ENCODE measurements at places on chromosomes 16 and 17.

GRCh38 chr16:82201351-82201750, 31.3 kb upstream of the MPHOSPH6 start:
- DNase-seq = no peak

- DNase-seq = no peak
Observed at GRCh38 chr16:86319585-86320236, 190.6 kb upstream of the FOXF1 start.

DNA sequence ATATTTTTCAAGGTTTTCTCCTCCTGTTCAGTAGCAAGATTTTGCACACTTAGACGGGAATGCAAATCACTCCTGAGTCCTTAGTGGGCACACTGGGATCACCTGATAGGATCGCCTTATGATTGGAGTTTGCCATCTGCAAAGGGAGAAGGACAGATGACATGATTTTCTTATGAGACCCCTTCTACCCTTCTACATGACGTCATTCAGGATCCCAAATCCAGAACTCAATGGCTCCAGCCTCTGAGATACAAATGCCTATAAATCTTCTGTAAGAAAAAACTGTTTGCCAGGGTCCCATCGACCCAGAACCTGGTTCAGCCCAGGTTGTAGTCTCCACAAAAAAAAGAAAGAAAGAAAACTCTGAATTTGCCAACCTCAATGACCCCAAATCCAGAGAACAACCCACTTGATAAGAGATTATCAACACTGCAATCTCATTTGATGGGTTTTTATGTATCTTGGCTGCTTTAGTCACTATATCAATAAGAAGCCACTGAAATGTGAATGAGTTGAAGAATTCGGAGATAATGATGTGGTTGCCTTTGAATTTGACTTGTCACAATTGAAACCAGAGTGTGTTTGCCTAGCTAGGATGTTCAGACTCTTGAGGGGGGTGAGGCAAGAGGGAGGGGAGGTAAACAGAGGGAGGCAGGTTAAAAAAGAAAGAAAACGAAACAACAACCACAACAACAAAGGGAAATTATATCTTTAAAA, 6.7 kb downstream of the ZNF423 start:
- DNase-seq = no peak

GRCh38 chr16:30040221-30040620, 9.2 kb upstream of the TLCD3B start:
- no peak for DNase-seq

- DNase-seq = no peak
Observed at GRCh38 chr16:57956924-57957672, 13.8 kb downstream of the CNGB1 start.

GRCh38 chr16:84382396-84382795, 14.1 kb downstream of the ATP2C2 start:
- DNase-seq = no peak

DNA sequence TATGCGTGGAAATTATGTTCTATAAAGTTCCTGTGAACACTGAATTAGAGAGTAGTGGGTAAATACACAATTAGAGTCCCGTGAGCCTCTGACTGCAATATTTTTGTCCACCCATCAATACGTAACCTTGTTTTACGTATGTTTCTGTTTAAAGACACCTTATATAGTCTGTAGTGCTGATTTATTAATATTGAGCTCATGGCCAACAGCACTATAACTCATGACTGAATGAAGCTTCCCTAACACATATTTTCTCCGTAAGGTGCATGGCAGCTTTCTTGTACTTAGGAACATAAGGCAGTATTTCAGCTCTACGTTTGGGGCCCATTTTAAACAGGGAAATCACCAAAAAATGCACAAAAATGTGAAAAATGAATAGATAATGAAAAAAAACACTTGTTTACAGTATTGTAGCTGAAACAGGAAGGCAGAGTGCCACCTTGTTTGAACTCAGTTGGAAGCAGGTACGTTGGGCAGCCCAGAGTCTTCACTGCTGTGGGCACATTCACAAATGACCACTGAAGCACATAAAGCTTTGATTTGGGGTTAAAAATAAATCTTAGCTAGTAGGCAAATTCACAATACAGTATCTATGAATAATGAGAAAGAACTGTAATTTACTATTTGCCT, 108.5 kb downstream of the CNTNAP4 start:
- DNase-seq = no peak

DNA sequence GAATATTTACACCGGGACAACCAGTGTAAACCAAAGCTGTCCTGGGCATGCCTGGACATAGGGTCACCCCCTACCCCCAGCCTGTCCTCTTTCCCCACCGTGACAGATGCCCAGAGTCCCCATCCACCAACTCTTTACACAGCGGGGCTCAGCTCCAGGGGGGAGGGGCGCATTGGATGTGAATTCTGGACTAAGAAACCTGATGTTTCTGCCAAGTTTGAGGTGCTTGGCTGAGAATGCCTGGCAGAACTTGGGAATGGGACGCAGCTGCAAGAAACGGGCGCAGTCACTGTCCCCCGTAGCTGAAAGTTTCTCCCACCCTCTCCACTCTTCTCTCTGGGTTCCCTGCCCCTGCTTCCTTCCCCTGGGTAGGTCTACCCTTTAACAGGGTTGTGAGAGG, 68.0 kb upstream of the CDC42EP4 start:
- DNase-seq = no peak

DNA sequence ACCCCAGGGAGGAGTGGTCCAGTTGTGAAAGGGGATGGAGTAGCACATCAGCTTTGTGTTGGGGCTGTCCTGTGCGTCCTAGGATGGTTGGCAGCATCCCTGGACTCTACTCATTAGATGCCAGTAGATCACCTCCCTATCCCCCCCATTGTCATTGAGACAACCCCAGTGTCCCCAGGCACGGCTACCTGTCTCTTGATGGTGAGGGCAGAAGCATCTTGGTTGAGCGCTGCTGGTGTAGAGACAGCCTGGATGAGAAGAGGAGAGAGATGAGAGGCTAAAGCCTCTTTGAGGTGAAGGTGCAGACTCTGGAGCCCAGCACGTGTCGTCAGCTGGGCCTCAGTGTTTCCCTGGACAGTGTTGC, 55.4 kb downstream of the TNFRSF13B start:
- no peak for DNase-seq

GRCh38 chr16:77660311-77660710, 62.0 kb upstream of the NUDT7 start:
- DNase-seq = no peak

DNA sequence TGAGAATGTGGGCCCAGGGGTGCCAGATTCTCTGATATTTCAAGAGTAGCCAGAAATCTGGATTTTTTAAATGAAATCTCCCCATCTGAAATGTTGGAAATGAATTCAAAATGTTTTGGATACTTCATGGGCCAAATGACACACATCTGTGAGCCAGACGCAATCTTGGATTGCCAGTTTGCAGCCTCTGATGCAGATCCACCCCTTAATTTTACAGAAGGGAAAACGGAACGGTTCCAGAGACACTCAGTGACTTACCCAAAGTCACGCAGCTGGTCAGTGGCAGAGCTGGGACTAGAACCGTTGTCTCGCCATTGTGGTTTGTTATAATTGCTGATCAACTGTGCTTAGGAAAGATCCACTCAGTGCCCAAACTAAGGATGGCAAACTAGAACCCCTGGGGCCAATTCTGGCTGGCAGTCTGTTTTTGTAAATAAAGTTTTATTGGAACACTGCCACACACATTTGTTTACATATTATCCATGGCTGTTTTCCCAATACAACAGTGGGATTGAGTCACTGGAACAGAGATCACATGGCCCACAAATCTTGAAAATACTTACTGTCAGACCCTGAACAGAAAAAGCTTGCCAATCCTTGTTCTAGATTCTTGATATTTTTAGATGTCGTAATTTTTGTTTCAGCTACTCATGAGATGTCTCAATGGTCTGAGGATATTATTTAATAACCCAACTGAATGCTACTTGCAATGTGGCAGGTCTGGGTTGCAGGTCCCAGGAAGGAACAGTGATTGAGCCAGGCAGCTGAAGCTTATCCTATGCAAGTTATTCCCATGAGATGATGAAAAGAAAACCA, 143.8 kb downstream of the AXIN2 start:
- no peak for DNase-seq

DNA sequence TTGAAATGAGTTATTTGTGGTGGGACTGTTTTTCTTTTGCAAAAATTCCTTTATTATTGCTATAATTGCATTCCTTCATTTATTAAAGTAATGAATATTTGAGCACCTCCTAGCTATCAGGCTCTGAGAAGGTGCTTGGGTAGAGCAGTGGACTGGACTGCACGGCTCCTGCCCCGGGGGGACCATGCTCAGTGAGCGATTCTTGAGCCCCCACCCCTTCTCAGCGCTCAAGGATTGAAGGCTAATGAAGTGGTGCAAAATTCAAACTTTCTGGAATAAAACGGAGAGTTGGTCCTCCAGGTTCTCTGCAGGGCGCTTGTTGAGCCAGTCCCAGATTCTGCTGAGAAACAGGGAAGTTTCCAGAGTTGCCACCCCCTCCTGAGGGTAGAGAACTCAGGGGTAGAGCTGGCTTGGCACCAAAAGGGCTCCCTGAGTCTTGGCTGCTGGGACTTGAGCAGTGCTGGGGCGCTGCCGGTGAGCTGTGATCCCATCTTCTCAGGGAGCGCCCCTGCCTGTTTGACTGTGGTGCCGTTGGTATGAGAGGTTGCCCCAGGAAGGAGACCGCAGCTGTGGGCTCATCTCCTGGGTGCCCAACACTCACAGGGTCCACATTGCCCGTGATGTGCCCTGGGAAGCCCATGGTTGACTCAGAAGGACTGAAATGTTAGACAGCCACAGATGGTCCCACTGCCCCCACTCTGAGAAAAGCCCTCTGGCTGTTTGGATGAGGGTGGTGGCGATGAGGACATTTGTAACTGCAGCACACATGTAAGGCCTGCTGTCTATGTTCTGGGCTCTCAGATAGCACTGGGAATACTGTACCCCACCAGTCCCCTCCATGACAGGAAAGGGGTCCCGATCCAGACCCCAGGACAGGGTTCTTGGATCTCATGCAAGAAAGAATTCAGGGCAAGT, 20.0 kb downstream of the KSR1 start:
- DNase-seq = no peak

- DNase-seq = no peak
Observed at GRCh38 chr16:25431472-25431871, 173.8 kb upstream of the ZKSCAN2 start.

- peak; percentile 18 for DNase-seq
Observed at GRCh38 chr17:77542551-77543490, 402.1 kb downstream of the SEC14L1 start.

DNA sequence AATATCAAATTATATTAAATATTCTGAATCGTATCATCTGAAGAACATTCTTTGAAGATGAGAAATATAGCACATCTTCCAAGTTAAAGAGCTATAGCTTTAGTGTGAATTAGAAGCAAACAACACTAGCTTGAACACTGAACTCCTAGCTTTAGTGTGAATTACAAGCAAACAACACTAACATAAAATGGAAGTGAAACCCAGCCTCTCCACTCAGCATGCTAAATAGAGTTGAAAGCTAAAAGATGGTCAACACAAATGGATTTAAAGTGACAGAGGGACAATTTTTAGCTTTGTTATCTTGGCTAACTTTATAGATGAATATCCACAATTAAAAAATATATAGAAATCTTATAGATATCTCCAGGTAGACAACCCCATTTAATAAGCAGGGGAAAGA, 4.5 kb upstream of the KIF2B start:
- no peak for DNase-seq

- DNase-seq = no peak
Observed at GRCh38 chr16:67713647-67714273, 5.4 kb downstream of the GFOD2 start.

DNA sequence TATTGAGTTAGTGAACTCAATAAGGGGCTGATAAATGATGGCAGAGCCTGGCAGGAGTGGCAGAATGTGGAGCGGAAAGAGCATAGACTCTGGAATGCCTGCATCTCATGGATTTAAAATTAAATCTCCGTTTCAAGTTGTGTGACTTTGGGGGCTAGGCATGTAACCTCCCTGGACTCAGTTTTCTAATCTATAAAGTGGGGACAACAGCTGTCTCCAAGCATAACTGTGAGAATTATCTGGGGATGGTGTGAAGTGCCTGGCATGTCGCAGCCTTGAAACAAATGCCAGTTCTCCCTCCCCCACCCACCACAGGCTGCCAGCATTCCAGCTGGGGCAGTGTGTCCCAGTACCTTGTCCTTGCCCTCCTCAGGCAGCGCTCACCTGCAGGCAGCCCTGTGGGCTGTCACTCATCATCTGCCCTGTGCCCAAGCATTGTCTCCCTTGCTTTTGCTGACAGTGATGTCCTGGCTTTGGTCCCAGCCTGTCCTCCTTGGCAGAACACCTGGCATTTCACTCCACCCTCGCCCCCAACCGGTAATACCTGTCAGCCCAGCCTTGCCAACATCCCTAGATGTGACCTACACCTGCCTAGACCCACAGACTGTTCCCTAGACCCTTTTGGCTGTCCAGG, 129.6 kb downstream of the MRM1 start:
- no peak for DNase-seq

DNA sequence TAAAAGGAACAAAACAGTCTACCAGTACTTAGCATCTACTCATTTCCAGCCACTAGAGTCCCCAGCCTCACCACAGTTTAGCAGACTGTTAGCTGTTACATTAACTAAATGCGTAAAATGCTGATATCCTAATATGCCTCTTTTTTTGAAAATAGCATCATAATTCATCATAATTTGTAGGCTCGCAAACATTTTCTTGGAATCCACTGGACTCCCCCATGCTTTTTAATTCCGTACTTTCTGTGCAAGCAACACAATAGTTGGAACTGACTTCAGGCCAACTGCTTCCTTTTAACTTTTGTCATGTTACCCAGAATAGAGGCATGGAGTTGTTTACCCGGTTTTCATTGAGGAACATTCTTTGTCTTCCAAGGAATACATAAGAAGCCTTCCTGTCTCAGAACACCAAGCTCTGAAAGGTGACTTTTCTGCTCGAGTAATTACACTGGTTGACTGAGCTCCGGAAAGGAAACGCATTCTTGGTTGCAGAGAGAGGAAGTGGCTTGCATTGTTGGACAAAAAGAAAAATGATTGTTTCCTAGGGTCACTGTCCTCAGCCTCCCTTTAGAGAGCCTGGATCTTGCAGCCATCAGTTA, 30.9 kb upstream of the SEC14L1 start:
- no peak for DNase-seq

GRCh38 chr16:89473791-89474414, 16.5 kb downstream of the ANKRD11 start:
- no peak for DNase-seq

DNA sequence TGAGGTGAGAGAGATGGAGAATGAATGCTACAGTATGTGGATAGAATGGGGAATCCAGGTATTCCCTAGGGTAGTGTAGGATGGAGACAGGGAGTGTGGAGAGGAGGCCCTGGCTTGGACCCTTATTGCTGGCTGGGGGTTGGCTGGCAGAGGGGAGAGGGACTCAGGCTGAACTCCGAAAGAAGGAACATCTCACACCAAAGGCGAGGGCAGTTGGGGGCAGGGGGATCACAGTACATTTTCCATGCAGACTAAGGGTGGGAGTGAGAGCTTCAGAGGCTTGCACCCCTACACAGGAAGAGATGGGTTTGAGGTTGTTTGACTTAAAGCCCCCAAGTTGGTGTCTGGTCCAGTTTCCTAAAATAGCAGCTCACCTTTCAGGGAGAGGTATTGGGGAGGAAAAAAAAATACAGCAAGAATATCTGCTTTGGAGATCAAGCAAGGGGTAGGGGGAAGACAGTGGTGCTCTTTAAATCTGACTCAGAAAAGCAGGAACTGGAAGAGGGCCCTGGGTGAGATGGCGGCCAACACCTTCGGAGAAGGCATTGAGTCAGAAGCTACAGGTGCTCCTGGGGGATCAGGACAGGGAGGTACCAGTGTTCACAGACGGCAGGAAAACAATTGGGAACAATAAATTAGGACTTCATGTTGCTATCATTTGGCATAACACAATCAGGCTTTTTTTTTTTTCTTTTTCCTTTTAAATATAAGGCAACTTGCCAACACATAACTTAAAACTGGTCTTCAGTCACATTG, 12.4 kb downstream of the TRAF4 start:
- no peak for DNase-seq

GRCh38 chr16:28858421-28858820, 5.2 kb upstream of the SH2B1 start:
- no peak for DNase-seq

Data from epithelial cell of prostate (primary cell).